Natural killer cell (primary cell): ENCODE measurements at places on chromosomes 3 and 15.

GRCh38 chr15:96334705-96335410 lies 4.4 kb downstream of the NR2F2 start:
- DNase-seq: no peak

DNA sequence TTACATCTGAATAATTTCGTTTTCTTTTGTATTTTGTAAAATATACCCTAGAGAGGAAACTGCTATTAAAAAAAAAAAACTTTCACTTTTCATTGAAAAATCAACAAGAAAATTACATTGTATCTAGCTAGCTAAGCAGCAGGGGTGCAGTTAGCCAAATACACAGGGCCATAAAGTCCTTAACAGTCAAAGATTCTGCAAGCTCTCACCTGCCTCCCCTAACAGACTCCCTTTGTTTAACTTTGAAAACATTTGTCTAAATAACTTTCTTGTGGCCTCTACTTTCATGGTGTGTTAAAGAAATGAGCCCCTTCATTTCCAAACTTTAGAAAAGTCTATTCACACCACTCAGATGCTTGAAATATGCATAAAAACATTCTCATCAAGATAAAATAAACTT lies 23.3 kb downstream of the CBLB start:
- no peak for DNase-seq

DNA sequence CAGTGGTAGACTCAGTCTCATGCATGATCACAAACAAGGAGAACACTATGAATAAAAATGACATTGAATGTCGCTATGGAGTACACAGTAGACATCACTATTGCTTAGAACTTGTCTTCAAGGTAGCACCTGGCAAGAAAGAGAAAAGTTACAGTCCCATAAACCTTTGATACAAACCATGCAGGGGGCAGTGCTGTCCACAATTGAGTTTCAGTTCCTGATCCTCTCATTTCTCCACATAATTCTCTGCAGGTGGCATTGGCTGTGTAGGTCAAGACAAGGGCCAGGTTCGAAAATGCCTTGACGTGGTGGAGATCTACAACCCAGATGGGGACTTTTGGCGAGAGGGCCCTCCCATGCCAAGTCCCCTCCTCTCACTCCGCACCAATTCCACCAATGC lies 47.9 kb downstream of the KBTBD12 start:
- no peak for DNase-seq

DNA sequence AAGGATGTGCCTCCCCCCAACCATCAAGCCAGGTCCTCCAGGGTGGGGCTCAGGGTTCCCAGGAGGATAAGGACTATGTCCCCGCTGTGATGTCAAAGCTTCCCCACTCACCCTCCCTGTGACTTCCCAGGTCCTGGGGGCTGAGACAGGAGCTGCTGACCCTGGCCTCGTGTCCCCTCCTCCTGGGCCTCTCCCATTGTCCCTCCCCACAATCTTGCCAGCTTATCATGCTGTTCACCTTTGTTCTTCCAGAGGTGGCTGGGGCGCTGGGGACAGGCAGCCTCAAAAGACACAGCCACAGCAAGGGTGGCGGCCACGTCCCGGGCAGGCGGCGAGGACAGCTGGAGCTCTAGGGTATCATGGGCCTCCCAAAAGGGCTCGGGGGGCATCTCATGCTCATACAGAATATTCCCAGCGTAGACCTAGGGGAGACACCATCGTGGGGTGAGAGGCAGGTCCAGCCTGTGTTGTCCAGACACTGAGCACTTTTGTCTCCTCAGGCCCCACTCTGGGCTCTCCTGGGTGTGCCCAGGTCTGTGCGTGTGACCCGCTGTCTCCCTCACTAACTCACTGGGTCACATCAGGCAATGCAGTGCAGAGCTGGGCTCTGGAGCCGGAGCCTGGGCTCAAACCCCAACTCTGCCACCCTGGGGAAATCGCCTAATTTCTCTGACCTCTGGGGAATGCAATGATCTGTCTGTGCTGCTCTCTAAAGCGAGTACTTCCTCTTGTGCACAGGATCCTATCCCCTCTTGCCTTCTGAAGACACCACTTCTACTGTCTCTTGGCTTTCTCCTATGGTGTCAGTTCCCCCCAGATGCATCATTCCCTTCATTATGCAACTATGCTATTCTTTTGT lies 30.0 kb downstream of the SNX33 start:
- no peak for DNase-seq

- DNase-seq: no peak
Observed at GRCh38 chr3:194076475-194076874, 59.5 kb upstream of the HES1 start.
